ENCODE measurements at places on chromosomes 13 and 19.

- no peak for DNase-seq
Measured at GRCh38 chr19:41915776-41916414, 12.4 kb downstream of the ERFL start.

GRCh38 chr13:66574606-66575005, 655.5 kb downstream of the PCDH9 start:
- DNase-seq, result no peak

- DNase-seq, result no peak
Measured at GRCh38 chr13:21034603-21035191, 26.7 kb downstream of the LATS2 start.

DNA sequence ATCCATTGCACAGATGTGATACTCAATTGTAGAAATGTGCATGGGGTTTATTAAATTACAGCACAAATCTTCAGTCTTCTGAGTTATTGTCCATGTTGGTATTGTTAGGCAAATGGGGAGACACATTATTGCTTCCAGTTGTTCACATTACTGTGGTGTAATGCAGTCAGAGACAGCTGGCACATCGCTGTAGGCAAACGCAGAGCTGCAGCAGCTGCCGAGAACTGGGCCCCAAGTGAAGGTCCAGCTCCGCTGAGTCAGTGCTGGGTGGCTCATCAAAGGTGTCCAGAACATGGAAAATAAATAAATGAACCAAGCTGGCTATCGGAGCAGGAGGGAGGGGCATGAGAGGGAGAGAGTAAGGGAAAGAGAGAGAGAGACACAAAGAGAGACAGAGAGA, 299.1 kb upstream of the OBI1 start:
- no peak for DNase-seq

- DNase-seq, result no peak
Measured at GRCh38 chr19:38845374-38846024, 4.3 kb downstream of the HNRNPL start.

- DNase-seq, result no peak
Measured at GRCh38 chr13:59261928-59262488, 901.7 kb downstream of the DIAPH3 start.

All from NCI-H1930 (cell line).